ENCODE measurements at places on chromosomes 1 and 21. TPM values are rescaled to one million over a fixed set of nuclear protein-coding genes. Genes with fewer than 3 reads are reported as not detected.

GRCh38 chr1:203291201-203292096 is 13.9 kb upstream of the BTG2 start:
- peak overlapping the region; percentile 98 for H3K27ac ChIP-seq
- H3K4me1 ChIP-seq, result peaks cover 87% of the 10 kb centered on the region
- no peak for DNase-seq

DNA sequence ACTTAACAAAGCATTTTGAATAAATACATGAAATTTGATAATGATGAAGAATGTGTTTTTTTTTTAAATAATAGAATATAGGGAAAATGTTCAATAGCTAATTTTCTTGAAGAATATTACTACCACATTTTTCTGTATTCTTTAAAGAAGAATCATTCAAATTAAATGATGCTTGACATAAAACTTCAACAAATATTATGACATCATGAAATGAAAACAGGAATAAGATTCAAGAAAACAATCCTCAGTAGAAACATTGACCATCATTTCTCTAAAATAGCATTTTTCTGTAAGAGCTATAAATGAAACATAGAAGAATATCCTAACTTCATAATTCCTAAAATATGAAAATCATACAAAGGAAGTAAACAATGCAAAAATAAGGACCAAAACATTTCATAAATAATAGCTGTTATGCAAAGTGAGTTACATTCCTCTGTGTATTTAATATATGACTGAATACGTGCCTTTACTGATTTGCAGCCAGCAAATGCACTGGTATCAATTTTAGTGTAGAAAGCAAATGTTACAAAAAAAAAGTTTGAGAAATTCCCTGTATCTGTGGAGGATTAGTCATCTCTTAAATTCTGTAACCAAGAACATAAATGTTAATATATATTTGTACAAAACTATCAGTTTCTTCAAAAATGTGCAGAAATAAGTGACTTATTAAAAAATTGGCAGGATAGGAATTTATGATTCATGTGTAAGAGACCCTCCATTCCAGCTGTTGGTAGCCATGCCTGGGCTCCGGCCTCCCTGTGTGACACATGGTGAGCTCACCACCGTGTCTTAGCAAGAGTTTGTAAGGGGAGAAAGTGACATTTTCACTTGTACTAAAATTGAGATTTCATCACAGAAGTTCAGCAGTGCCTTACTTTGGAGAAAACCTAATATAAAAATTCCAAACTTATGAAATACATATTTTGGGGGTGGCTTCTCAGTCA is 15.0 kb upstream of the PTPN14 start:
- no peak overlapping the region for H3K4me3 ChIP-seq
- peaks cover 14% of the 10 kb centered on the region for H3K27me3 ChIP-seq
- H3K36me3 ChIP-seq, result no peaks in the 10 kb centered on the region
- no peak overlapping the region for H3K27ac ChIP-seq
- peak; percentile 29 for DNase-seq
- peaks cover 15% of the 10 kb centered on the region for H3K4me1 ChIP-seq

The NPHS2 gene
- total RNA-seq, result not detected

The WLS gene
- total RNA-seq, result not detected

The AGBL4 gene
- not detected for total RNA-seq

The PLEKHA6 gene
- total RNA-seq, result 3.4 TPM

- no peaks in the 10 kb centered on the region for H3K4me1 ChIP-seq
- H3K27ac ChIP-seq, result no peak overlapping the region
- no peak overlapping the region for H3K4me3 ChIP-seq
- no peak for DNase-seq
- no peaks in the 10 kb centered on the region for H3K27me3 ChIP-seq
Observed at GRCh38 chr21:46151261-46151988, 4.0 kb downstream of the FTCD start.

- H3K4me3 ChIP-seq, result no peak overlapping the region
- H3K4me1 ChIP-seq, result no peaks in the 10 kb centered on the region
- no peak for DNase-seq
- peaks cover 15% of the 10 kb centered on the region for H3K27me3 ChIP-seq
- H3K36me3 ChIP-seq, result no peaks in the 10 kb centered on the region
- no peak overlapping the region for H3K27ac ChIP-seq
Observed at GRCh38 chr1:157646144-157646543, 48.3 kb upstream of the FCRL4 start.

The ATAD3B gene
- 20.6 TPM for total RNA-seq

The FCRL6 gene
- 0.16 TPM for total RNA-seq

Data from activated T-cell treated with anti-CD3 and anti-CD28 coated beads, Interleukin-2, amount 50 U/mL, for 72 hours (primary cell).